ENCODE measurements at places on chromosomes 11 and 22.

GRCh38 chr11:130431801-130432200 is 3.4 kb upstream of the ADAMTS8 start:
- DNase-seq, result no peak

DNA sequence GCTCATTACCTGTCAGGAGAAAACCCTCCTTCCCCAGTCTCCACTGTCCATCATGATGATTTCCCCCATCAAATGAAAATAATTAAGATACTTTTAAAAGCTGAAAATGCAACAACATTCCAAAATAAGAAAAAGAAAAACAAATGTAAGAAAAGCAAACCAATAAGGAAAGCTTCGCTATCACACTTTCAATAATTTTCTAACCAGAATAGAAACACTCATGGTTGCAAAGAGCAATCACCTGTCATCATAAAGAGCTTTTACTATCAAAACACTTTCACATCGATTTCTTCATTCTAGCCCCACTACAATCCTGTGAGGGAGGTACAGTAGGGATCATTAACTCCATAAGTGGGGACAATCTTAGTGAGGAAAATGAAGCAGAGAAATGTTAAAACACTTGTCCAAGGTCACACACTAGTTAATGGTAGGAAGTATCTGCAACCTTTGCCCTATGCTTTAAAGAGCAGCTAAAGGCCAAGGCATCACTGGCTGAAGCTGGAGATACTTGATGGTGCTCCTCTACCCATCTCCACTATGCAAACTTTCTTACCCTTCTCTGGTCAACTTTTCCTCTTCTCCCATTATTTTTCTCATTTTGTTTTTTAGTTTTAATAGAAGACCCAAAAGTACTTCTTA is 2.6 kb downstream of the RBM4B start:
- DNase-seq, result no peak

- DNase-seq, result no peak
Observed at GRCh38 chr22:18091916-18092526, 14.2 kb downstream of the PEX26 start.

GRCh38 chr22:44398856-44399837 is 86.4 kb upstream of the SHISAL1 start:
- DNase-seq, result no peak

DNA sequence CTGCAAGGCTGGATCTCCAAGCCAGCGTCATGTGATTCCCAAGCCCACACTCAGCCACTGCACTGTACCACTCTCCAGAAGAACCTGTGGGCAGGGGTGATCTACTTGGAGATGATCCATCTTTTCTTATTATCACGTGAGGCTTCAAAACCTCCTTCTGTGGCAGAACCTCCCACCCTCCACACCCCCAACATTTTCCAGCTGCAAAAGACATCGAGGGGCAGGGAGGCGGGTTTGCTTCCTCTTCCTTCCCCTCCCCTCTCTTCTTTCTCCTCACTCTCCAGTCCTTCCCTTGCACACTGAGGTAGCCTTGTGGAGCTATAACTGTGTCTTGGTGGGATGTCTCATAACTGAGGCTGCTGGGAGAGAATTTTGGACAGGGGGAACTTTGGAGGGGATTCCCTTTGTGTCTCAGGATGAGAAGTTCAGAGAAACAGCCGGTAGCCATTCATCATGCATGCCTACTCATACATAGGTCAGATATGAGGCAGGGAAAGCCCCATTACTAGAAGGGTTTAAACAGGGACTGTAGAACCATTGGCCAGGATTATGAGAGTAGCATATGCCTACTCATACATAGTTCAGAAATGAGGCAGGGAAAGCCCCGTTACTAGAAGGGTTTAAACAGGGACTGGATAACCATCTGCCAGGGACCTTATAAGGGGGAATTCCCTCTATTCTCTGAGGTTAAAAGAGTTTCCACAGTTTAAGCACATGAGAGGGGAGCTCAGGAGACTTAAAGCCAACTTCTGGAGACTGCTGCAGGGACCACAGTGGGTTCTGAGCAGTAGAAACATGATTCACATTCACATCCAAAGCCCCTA is 420.7 kb upstream of the CADM1 start:
- DNase-seq, result no peak

GRCh38 chr11:8584511-8584910 is 9.5 kb downstream of the STK33 start:
- no peak for DNase-seq
